Aorta (tissue), 5 donors: ENCODE measurements at places on chromosomes 3 and 15. TPM values are rescaled to one million over a fixed set of nuclear protein-coding genes. Genes with fewer than 3 reads are reported as not detected.

DNA sequence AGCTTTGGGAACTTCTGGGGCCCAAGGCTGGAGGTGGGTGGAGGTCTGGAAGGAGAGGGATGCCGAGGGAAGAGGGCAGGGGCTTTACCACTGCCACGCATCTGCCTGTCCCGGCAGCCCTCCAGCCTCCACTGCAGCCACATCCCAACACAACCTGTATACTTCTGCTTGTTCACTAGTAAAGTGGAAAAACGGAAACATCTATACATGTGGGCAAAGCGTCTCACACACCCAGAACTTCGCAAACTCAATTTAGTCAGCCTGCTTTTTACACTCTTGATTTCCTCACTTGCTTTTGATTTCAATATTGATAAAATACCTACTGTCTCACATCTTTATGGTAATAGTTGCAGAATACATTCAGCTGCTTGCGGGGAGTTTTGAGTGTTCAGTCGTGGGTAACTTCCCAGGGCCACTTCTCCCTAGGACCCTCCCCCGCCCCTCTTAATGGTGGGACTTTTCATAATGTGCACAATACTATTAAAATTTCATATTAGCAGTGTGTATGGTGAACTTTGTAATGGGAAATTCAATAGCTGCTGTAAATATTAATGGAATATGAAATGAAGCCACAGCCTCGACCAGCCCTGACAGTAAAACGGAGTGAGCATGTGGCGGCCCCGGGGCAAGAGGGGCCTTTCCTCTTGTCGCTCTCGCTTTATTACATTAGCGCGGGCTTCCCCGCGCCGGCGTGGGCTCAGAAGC is 85.2 kb downstream of the NR2F2 start:
- DNase-seq, result no peak

DNA sequence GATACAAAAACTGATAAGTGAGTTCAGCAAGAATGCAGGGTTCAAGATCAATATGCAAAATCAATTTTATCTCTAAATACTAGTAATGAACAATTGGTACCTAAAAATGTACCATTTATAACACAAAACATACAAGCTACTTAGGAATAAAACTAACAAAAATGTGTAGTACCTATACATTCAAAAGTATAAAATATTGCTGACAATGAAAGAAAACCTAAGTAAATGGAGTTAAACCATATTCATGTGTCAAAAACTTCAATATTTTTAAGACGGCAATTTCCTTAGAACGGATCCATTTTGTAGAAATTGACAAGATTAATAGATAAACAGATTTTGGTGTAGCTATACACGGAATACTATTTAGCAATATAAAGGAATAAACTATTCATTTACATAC is 343.1 kb upstream of the CCDC54 start:
- DNase-seq, result no peak

DNA sequence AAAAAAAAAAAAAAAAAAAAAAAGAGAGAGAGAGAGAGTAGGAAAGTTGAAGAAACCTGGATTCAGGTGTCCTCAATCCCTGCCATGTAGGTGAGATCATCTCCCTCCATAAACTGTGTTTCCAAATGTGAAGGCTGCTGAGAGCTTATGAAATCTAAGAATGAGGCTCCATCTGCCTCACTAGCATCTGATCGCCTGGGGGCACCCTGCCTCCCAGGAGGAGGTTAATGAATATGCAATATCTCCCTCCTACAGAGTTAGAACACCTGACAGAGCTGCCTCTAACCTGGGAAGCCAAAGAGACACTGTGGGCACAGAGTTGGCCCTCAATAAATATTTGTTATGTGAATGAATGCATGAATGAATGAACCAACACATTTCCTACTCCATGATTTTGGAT is 23.8 kb upstream of the ZNF148 start:
- no peak for DNase-seq

Gene FEZF2
- not detected for total RNA-seq

- no peak for DNase-seq
These were observed 1273.9 kb downstream of the OTOL1 start for GRCh38 chr3:162770551-162770950.

Gene CLN6
- total RNA-seq, result 16.8 TPM

DNA sequence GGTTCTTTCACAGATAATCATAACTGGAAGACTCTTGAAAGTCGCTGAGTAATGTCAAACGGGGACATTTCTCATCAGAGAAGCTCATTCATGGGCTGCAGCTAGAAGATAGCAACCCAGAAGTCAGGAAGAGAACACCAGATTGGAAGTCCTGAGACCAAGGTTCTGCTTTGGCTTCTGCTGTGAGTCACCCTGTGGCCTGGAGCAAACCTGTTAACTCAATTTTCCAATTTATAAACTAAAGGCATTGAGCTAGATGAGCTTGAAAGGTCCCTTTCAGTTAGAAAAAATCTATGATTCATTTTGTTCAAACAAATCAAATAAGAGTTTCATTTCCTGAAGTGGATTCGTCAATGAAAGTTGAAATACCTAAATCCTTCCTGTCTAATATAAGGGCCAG is 402.2 kb downstream of the EPHB1 start:
- DNase-seq, result no peak

- DNase-seq, result no peak
These were observed 68.1 kb downstream of the PPARG start for GRCh38 chr3:12356996-12357395.

- no peak for DNase-seq
These were observed 28.4 kb downstream of the RGMA start for GRCh38 chr15:93060336-93061248.

Gene CCDC39
- not detected for total RNA-seq

Gene RTP3
- total RNA-seq, result not detected

- DNase-seq, result no peak
These were observed 83.6 kb downstream of the HMG20A start for GRCh38 chr15:77504306-77504705.
